T-cell (primary cell): ENCODE measurements at places on chromosomes 1 and 21. TPM values are rescaled to one million over a fixed set of nuclear protein-coding genes. Genes with fewer than 3 reads are reported as not detected.

- no peaks in the 10 kb centered on the region for H3K27me3 ChIP-seq
- no peaks in the 10 kb centered on the region for H3K36me3 ChIP-seq
- H3K27ac ChIP-seq: no peak overlapping the region
- DNase-seq: no peak
- H3K4me3 ChIP-seq: no peak overlapping the region
Measured at GRCh38 chr1:104760017-104760416, 1010.3 kb downstream of the AMY1C start.

DNA sequence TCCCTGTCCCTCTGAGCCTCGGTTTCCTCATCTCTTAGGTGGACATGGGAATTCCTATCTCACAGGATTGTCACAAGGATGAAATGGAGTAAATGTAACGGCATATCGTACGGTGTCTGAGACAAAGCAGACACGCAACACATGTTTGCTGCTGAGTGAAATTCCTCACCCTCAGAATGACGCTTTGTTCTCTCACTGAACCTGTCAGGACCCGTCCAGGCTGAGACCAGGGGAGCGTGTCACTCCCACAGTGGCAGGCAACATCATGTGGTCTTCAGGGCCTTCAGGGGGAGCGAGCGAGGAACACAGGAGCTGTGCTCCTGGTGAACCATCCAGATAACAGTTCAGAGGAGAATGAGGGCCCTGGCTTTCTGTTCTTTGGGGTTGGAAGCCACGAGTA lies 74.2 kb downstream of the TOMM20 start:
- no peaks in the 10 kb centered on the region for H3K4me1 ChIP-seq
- DNase-seq: no peak
- no peak overlapping the region for H3K27ac ChIP-seq
- no peaks in the 10 kb centered on the region for H3K36me3 ChIP-seq

- H3K4me1 ChIP-seq: no peaks in the 10 kb centered on the region
- no peaks in the 10 kb centered on the region for H3K36me3 ChIP-seq
- no peak overlapping the region for H3K4me3 ChIP-seq
- H3K27me3 ChIP-seq: peaks cover 9% of the 10 kb centered on the region
Measured at GRCh38 chr1:39646232-39647081, 7.0 kb upstream of the HEYL start.

- H3K27me3 ChIP-seq: peaks cover 6% of the 10 kb centered on the region
- H3K4me1 ChIP-seq: no peaks in the 10 kb centered on the region
- no peaks in the 10 kb centered on the region for H3K36me3 ChIP-seq
- DNase-seq: no peak
- H3K4me3 ChIP-seq: no peak overlapping the region
Measured at GRCh38 chr1:94580367-94581115, 39.0 kb upstream of the F3 start.

GRCh38 chr1:235675152-235675890 lies 25.7 kb upstream of the GNG4 start:
- DNase-seq: no peak
- H3K27me3 ChIP-seq: no peaks in the 10 kb centered on the region
- H3K4me3 ChIP-seq: no peak overlapping the region
- H3K4me1 ChIP-seq: no peaks in the 10 kb centered on the region

The IRF6 gene
- 1.1 TPM for total RNA-seq

The CYP4Z1 gene
- not detected for total RNA-seq

The SELP gene
- 1.6 TPM for total RNA-seq

DNA sequence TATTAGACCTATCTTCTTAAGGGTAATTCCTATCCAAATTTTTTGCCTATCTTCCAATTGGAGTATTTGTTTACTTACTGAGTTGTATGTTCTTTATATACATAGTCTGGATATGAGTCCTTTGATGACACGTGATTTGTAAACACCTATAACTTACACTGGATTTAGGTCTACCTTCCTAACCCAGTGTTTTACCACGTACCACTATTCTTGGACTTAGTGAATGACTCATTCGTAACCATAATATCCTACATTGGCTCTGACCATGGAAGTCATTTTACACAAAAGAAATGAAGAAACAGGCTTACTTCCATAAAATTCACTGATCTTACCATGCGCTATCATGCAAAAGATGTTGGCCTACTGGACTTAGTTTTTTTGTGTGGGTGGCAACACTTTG lies 23.9 kb upstream of the ZZZ3 start:
- no peak overlapping the region for H3K27ac ChIP-seq
- no peaks in the 10 kb centered on the region for H3K36me3 ChIP-seq
- H3K4me3 ChIP-seq: no peak overlapping the region
- no peaks in the 10 kb centered on the region for H3K4me1 ChIP-seq

The PODN gene
- total RNA-seq: 0.68 TPM

GRCh38 chr21:37560385-37560784 lies 193.8 kb downstream of the DYRK1A start:
- no peak overlapping the region for H3K4me3 ChIP-seq
- DNase-seq: no peak
- no peaks in the 10 kb centered on the region for H3K36me3 ChIP-seq
- H3K4me1 ChIP-seq: peaks cover 22% of the 10 kb centered on the region

DNA sequence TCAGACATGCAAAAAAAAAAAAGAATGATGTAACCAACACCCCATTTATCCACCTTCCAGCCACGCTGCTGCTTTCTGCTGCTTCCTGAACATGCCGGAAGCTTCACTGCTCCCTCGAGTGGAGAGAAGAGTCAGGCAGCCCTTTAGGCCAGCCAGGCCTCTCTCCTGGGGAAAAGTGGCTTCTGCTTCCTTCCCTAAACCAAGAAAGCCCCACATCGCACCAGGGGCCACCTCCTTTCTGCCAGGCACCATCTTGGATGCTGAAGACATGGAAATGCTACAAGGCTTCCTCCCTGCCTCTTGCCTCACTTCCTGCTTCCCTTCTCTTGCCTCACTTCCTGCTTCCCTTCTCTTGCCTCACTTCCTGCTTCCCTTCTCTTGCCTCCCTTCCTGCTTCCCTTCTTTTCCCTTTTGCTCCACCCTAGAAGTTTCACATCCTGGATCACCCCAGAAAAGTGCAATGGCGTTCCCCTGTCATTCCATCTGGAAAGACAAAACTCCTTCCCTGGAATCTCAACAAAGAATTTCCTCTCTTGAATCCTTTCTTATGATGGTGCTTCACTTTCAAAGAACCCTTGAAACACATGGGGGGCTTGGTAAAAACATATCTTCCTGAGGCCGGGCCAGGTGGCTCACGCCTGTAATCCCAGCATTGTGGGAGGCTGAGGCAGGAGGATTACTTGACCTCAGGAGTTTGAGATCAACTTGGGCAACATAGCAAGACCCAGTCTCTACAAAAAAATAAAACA lies 18.7 kb downstream of the TNFRSF8 start:
- H3K27ac ChIP-seq: no peak overlapping the region
- no peaks in the 10 kb centered on the region for H3K27me3 ChIP-seq
- no peaks in the 10 kb centered on the region for H3K36me3 ChIP-seq

The COL24A1 gene
- 0.15 TPM for total RNA-seq

DNA sequence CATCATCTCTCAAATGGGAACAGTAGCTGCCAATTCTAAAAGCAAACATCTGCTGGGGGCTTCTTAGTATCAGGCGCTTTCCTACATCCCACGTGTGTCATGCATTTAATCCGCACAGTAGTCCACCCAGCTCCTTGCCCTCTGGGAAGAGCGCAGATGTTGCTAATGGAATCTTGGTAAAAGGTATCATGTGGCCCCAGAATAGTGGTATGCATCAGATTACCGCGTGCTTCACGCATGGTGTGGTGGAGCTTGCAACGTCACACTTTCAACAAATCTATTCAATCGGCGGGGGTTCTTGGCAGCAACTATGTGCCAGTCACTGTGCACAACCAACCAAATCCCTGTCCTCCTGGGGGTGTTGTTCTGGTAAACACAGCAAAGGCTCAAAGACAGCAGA lies 141.0 kb downstream of the HIVEP3 start:
- no peaks in the 10 kb centered on the region for H3K27me3 ChIP-seq
- no peaks in the 10 kb centered on the region for H3K36me3 ChIP-seq
- H3K4me3 ChIP-seq: no peak overlapping the region
- H3K27ac ChIP-seq: no peak overlapping the region

GRCh38 chr1:26787381-26787705 lies 407 bp upstream of the PIGV start:
- peaks cover 23% of the 10 kb centered on the region for H3K4me1 ChIP-seq
- DNase-seq: peak; percentile 62
- H3K36me3 ChIP-seq: no peaks in the 10 kb centered on the region
- H3K27me3 ChIP-seq: no peaks in the 10 kb centered on the region
- H3K27ac ChIP-seq: peak overlapping the region; percentile 97

DNA sequence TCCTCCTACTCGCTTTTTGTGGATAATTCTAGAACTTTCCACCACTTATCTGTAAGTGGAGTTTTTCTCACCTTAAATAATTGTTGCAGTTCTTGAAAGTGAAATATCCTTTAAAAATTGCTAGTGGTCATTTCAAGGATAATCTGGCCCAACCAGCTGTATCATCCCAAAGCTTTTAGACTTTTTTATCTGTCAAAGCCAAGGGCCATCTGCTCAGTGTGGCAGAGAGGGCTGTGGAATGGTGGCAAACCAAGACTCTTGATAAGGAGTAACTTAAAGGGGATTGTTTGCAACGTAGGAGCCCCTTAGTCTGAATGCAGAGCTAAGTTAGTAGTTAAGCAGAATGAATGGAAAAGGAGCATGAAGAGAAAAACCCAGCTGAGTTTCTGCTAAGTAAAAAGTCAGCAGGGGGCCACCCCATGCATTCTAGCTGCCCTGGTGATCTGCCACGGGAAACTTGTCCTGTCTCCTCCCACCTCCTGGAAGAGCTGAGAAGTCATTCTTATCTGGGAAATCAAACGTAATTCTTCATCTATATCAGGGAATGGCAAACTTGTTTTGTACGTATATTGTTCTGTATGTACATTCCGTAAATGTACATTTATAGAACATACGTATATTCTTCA lies 169.3 kb downstream of the PRDM2 start:
- H3K4me1 ChIP-seq: no peaks in the 10 kb centered on the region
- no peak overlapping the region for H3K27ac ChIP-seq
- no peaks in the 10 kb centered on the region for H3K36me3 ChIP-seq
- H3K4me3 ChIP-seq: no peak overlapping the region

DNA sequence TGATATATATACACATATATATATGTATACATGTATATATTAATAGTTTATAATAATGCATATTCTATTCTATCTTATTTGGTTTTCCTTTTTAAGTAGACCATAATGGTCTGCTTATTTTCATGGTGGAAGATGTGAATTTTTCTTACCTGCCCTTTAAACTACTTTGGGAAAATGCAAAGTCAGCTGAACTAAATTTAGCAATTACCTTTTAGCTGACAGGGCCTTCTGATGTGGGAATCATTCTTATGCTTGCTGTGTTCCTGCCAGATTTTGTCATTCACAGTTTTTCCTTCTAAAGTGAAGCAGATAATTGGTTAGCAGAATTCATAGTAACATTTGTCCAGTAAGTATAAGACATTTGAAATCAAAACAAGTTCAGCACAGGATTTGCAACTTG lies 63.2 kb upstream of the SAMSN1 start:
- no peak overlapping the region for H3K27ac ChIP-seq
- DNase-seq: no peak
- H3K36me3 ChIP-seq: no peaks in the 10 kb centered on the region
- H3K4me1 ChIP-seq: no peaks in the 10 kb centered on the region
- no peak overlapping the region for H3K4me3 ChIP-seq
